ENCODE measurements at places on chromosomes 5 and 9.

DNA sequence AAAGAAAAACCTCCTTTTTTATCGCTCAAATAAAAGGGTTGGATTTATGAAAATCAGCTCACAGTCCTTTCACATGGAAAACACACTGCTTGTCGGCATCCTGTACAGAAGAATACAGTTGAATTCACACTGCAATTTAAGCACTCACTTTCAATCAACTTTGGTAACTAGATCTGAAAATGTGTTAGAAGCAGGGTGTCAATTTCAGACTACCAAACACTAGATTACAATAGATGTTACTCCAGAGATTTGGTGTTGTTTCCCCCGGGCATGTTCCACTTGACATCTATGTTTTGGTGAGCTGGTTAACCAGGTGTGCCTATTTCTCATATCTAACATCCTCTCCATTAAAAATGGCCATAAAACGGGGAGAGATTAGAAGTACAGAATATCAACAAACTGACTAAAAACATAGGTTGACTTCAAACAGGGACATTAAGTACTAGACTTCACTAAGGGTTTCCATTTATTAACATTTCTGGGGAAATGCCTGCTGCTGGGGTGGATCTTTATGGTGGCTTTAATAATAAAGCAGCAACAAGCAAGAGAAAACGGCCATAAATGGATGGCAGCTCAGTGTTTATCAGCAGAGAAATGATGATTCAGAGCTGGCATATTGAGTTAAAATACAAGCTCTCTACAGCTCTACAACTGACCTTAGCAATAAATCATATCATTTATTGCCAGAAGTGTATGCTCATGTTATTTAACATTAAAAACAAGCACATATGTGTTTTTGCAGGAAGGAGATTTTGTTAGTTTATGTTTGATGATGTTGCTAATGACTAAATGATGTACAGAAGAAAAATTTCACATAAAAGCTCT lies 158.8 kb downstream of the SLF1 start:
- DNase-seq: no peak

DNA sequence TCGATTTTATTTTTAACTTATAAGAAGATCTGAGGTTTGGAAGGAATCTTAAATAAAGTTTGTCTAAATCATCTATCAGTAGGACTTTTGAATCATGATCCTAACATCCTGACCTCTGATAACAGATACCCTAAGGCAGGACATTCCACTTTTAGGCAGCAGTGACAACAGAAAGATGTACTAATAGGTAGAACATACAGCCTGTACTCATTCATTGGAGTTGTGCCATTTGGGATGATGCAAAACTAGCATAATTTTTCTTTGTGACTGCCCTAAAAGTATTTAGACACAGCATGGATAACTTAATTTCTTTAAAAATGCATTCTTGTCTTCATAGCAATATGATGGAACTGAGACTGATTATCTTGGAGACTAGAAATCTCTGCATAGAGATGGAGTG lies 39.7 kb downstream of the CDC42SE2 start:
- DNase-seq: peak; percentile 31

DNA sequence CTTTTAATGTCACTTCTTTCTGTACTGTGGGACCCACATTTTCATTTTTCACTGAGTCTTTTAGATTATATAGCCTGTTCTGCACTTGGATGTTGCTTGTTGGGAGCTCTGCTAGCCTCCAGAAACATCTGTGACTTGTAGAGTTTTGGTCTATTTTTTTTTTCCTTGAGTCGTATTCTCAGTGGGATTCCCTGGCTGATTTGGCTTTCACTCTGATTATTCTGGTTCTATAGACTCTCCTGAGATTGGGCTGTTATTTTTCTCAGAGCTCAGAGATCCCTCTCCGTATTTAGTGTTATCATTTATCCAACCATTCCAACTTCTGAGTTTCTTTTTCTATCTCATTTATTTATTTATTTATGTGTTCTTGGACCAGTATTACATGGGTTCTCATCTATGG lies 339.3 kb downstream of the FAM170A start:
- DNase-seq: no peak

GRCh38 chr5:94240993-94241651 lies 377.3 kb downstream of the KIAA0825 start:
- peak; percentile 75 for DNase-seq

DNA sequence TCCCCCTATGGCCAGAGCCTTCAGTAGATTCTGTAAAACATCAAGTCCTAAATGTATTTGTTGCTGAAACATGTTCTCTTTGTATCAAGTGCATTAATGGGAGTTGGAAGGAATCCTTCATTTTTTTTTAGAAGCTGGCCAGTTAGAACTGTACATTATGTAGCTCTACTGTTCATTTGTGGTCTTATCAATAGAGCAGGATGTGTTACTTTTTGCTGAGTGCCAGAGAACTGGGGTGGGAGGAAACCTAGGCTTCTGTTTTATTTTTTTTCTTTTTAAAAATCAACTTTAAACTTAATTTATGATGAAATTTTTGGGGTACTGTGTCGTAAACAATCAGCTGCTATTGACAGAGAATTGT lies 5.1 kb downstream of the PIP5K1B start:
- DNase-seq: no peak

DNA sequence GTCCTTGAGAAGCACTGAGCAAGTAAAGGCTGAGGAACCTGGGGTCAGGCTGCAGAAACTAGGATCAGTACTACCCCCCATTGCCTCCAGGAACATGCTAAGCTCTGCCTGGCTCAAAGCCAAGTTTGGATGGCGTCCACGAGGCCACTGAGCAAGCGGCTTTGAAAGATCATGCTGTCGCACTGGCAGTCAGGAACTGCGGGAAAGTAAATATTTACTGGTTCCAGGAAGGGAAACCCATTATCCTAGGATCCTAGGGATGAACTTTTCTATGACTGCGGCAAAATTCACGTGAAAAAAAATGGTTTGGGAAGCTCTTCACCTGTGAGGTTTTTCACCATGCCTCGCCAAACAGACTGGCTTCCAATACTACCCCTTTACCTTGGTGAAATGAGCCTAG lies 75.3 kb upstream of the PJA2 start:
- no peak for DNase-seq

DNA sequence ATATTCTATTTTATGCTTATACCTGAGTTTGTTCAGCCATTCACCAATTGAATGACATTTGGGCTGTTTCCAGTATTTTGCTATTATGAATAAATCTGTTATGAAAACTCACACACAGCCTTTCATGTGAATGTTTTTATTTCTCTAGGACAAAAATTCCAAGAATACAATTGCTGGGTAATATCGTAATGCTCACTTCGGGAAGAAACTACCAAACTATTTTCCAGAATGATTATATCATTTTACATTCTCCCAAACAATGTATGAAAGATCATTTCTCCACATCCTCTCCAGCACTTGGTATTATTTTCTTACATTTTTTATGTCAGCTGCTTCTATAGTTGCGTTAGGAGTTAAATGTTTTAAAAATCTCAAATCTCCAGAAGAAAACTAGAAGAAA lies 58.3 kb upstream of the LHFPL2 start:
- no peak for DNase-seq

DNA sequence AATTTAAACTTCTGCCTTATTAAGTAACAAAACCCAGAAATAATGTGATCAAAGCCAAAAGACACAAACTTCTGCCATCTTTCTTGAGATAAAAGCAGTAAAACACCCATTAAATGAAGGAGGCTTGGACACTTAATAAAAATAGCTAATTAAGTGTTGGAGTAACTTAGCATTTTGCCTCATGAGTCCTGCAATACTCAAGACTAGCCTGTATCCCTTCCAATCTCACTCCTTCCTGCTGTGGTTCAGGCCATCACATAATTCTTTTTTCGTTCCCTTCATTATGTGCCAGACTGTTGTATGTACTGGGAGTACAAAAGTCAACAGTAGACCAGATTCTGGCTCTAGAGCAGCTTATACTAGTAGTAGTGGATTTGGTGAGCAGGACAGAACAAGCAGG lies 250.2 kb downstream of the NFIB start:
- no peak for DNase-seq

- no peak for DNase-seq
These were observed 674.5 kb downstream of the PRELID2 start for GRCh38 chr5:145160679-145161078.

- DNase-seq: no peak
These were observed 33.0 kb downstream of the LMNB1 start for GRCh38 chr5:126809916-126810315.

DNA sequence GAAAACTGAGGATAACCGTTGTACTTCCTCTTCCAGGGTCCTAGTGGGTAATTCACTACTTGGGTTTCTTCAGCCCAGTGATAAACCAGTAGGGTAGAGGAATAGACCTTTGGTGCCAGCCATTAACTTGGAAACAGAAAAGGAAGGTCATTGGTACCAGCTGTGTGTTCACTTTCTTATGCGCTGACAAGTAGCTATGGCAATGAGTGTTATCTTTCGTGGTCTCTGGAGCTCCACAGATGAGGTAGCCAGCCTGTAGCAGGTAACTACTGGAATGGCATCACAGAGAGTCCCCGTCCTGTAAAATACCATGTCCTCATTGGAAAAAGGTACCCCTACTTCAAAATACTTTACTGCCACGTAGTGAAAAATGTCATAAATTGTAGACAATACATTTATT lies 2.3 kb downstream of the UHRF2 start:
- DNase-seq: no peak

- DNase-seq: no peak
These were observed 1.6 kb downstream of the QRFP start for GRCh38 chr9:130895038-130895437.

DNA sequence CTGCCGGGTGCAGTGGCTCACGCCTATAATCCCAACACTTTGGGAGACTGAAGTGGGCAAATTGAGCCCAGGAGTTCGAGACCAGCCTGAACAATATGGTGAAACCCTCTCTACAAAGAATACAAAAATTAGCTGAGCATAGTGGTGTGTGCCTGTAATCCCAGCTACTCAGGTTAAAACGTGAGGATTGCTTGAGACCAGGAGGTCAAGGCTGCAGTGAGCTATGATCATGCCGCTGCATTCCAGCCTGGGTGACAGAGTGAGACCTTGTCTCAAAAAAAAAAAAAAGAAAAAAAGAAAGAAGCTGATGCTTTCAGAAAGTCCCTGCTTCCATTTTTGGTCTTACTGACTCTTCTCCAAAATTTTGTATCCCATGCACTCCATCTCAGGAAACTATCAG lies 31.3 kb downstream of the SNAPC3 start:
- DNase-seq: no peak

- no peak for DNase-seq
These were observed 47.4 kb upstream of the SHC3 start for GRCh38 chr9:89225991-89226471.

DNA sequence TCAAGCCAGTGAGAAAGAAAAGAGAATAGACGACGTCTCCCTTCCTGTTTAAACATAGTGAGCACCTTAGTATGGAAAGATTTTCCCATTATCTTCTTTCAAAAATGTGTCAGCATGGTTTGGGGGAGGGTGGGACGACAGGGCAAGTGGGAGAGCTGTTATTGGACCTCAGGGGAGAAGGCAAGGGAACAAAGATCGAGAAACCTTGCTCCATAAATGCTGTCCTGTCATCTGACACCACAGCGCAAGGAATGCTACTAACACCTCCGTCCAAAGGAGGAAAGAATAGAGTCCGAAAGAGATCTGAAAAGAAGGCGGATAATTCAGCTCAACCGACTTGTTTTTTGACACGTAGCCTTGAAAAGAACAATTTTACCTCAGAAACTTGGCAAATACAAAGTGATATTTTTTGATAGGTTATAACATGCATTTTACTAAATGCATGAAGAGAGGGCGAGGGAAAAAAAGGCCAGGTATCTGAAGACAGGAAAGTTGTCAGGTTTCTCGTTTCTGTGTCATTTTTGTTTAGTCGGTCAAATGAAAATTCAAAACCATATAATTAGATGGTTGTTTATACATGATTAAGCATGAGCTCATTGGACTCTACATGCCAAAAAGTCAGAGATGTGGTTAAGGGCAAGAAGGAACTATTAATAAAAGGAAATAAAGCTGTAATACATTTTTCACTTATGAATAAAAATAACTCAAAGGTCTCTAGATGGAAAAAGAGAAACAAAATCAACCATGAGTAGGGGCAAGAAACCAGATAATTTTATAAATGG lies 155.7 kb downstream of the GLIS3 start:
- DNase-seq: peak; percentile 17

DNA sequence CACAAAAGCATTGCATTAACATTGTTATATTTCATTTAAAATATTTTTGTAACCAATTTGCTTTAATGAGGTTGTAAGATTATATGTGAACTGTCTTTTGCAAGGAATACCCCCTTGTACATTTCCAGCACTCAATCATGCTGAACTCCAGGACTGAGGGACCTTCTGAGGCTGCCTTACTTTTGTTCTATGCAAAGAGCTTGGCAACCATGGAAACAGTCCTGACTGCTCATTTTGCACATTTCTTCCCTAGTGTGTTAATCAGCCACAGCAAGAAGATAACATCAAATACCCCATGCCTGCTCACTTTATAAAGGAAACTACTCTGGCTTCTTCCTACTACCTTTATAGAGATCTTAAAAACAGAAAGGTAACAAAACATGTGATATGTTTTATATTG lies 355.6 kb upstream of the IZUMO3 start:
- DNase-seq: no peak

- no peak for DNase-seq
These were observed 138.3 kb downstream of the BASP1 start for GRCh38 chr5:17355586-17356346.

DNA sequence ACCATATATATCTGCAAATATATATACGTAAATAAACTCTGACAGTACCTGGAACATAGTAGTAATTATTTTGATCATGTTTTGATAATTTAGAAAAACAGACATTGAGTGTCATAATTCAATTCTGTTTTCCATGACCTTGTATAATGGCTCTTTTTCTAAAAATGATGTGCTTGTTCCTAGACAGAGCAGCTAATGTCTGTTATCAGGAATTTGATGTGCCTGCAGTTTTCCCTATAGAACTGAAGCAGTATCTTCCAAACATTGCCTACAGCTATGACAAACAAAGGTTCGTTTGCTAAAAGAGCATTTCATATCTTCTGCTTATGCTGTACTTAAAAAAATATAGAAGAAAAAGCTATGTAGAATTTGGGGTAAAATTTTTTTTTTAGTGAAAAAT lies 5.3 kb downstream of the SETD9 start:
- DNase-seq: no peak

DNA sequence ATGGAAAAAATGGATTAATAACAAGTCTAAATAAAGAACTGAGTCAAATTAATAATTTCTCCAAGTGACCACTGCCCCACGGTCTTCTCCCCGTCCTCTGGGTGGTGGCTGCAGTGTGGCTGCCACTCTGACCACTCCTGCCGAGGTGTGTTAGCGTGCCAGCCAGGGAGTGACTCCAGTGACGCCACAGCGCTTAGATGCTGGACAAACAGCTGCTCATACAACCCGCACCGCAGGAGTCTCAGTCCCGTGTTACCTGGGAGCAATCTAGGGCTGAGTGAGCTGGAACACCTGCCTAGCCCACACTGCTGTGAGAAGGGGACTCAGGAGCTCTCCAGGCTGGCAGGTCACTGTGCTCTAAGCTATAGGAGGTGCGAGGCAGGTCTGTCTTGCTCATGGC lies 10.2 kb downstream of the MAPK9 start:
- DNase-seq: no peak

GRCh38 chr5:72041654-72042053 lies 65.6 kb upstream of the MAP1B start:
- no peak for DNase-seq

GRCh38 chr5:152560512-152561137 lies 155.5 kb upstream of the NMUR2 start:
- DNase-seq: peak; percentile 64

GRCh38 chr5:79585116-79585515 lies 27.1 kb upstream of the TENT2 start:
- DNase-seq: no peak

GRCh38 chr9:135287627-135288026 lies 192.0 kb upstream of the PPP1R26 start:
- no peak for DNase-seq

- no peak for DNase-seq
These were observed 32.6 kb upstream of the GOLPH3 start for GRCh38 chr5:32206509-32207354.
